ENCODE measurements at places on chromosomes 5 and 9. TPM values are rescaled to one million over a fixed set of nuclear protein-coding genes. Genes with fewer than 3 reads are reported as not detected.
A peak's percentile ranks its signal among the peaks of the same experiment; 100 is the strongest.

DNA sequence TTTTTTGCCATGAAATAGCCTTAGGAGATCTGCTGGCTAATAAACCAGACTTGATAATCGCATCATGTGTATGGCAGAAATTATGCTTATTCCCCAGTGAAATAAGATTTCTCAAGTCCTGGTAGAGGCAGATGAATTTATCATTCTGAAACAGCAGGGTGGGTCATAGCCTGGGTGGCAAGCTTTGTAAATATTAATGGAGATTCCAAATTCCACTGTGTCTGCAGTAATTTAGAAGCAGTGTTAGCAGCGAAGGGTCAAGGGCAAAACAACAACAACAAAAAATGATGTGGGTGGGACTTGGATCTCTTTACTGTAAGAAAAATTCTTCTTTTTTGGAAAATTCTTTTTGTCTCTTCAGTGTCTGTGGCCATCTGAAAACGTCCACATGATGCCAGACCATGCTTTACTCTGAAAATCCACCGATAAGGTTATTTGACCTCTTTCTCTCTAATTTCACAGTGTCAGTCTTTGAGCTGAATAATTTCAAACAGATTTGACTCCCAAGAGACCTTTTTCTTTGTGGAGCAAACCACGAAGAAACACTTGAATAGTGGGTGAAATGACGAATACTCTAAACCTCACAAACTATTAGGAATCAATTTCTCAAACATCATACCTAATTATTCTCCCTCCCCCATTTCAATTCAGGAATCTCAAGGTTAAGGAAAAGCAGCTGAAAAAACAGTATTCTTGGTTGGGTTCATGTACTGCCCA is 106.0 kb upstream of the RPS23 start:
- DNase-seq: no peak

Gene PCDHA12
- 0.07 TPM for polyA plus RNA-seq

- DNase-seq: no peak
Measured at GRCh38 chr5:134594797-134595457, 37.7 kb downstream of the SAR1B start.

DNA sequence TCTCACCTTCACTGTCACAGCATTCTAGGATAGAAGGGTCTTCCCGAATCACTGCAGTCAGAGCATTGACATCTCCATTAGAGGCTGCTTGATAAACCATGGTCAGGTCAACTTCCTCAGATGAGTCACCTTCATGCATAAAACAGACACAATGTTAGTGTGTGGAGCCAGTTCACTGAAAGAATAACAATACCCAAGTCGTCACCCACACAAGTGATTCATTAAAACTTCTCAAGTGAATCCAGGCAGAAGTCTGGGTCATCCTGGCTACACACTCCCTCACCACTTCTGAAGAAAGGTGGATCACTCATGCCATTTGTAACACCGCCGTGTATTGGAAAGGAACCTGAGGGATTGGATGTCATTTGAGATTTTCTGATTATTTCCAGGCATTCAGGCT is 49.6 kb downstream of the ANKRD55 start:
- peak; percentile 84 for DNase-seq

DNA sequence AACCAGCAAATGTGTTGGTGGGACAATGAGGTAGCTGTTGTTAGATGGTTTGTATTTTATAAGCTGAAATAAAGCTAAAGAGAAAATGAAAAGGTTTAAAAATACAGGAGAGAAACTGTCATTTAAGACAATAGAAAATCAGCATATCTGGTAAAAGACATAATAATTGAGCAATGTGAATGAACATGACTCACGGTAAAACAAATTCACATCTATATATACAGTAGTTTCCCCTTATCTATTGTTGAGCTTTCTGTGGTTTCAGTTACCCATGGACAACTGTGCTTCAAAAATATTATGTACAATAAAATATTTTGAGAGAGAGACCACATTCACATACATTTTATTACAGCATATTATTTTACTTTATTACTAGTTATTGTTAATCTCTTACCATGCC is 1649.8 kb downstream of the EFNA5 start:
- no peak for DNase-seq

- DNase-seq: no peak
Measured at GRCh38 chr5:141322261-141322660, 1.7 kb upstream of the TAF7 start.

DNA sequence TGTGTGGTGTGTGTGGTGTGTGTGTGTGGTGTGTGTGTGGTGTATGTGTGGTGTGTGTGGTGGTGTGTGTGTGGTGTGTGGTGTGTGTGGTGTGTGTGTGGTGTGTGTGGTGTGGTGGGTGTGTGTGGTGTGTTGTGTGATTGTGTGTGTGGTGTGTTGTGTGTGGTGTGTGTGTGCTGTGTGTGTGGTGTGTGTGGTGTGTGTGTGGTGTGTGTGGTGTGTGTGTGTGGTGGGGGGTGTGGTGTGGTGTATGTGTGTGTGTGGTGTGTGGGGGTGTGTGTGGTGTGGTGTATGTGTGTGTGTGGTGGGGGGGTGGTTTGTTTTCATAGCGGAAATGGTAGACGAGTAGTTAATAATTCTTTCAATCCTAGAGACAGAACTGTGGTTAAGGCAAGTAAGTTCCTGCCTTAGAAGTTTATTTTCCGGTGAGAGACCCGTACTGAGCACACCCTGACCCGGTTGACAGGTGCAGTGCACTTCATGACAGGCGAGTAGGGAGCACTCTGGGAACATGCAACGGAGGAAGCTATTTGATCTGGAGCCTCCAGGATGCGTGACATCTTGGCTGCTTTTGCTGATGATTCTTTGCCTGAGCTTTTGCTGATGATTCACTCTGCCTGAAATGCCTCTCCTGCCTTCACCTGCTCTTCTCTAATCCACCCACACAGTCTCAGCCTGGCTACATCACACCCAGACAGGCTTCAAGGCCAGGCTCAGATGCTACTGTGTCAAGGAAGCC is 21.7 kb upstream of the FAT2 start:
- DNase-seq: peak; percentile 99

DNA sequence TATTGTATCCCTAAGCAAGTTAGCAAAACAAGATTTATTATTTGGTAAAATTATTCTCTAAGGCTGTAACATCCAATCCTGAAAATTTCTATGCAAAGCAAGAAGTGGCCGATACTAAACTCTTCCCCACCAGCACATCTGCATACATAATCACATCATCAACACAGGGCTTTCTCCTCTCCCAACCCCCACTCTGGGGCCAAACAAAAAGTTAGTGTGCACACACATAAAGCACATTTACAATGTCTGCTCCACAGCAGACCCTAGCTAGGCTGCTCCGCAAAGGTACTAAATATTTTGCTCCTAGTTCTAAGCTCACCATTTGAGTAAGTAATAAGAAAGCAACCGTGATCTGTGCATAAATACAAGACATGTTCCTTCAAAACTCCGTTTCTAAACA is 3.6 kb downstream of the RNF130 start:
- no peak for DNase-seq

Gene PTRH1
- 51.1 TPM for polyA plus RNA-seq

GRCh38 chr9:110887276-110887675 is 151.0 kb downstream of the LPAR1 start:
- DNase-seq: no peak

DNA sequence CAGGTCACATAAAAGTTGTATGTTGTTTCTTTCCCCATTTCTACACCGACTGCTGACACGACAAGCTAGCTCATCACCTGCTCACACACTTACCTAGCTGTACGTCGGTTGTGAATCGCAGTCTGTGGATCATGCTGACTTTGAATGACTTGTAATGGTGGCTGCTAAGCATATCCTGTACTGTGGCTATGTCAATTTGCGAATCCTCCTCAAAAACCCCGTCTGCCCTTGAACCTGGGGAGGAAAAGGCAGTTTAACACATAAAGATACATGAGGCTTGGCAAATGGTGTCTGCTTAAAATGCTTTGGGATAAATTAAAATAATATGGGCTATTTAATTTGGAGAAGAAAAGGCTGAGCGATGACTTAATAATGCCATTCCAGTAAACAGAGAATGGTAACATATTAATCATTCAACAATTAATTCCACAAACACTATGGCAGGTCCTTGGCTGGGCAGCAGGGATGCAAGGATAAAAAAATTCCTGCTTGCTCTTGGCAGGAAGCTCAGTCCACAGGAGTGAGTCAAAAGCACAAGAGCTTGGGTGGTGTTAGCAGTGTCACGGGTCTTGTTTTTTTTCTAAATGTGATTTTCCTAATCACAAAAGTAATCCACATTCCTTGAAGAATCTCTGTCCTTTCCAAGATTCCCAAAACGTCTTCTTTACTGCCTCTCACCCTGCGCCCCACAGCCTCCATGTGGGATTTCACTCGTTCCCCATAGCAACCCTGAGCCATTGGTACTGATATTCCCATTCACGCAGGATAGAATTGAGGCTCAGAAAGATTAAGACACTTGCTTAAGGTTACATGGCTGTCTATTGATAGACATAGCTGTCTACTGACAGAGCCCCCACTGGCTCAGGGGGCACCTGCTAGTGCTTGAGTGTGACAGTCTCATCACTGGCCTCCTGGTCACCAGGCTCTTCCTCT is 222.4 kb downstream of the MAPKAP1 start:
- DNase-seq: peak; percentile 26

DNA sequence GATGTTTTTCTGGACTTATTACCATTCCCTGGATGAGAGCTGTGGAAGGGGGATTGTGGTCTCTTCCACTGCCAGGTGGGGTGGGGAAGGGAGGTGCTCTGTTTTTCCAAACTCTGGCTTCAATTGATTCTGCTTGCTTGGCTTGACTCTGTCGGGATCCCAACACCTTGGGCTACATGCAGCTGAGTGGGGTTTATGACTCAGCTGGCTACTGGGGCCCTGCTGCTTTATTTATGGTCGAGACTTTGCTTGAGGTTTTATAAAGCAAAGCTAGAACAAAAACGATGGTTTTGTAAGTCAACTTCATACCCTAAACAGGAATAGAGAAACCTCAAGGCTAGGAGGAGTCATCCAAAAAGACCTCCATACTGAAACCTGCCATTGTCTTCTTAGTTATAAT is 76.3 kb downstream of the AOPEP start:
- peak; percentile 57 for DNase-seq

Gene DND1
- 0.57 TPM for polyA plus RNA-seq

DNA sequence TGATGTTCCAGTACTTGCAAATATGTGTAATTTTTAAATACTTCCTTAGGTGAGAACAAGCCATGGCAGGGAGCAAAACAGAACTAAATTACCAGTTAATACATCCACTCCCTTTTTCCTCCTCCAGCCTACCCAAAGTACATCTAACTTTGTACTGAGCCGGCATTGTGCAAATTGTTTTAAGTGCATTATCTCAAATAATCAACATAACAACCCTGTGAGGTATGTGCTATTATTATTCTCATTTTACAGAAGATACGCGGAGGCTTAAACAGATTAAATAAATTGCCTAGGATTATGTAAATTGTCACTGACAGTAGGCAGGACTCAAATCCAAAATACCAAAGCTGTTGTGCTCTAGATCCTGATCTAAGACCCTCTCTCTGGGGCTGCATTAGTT is 55.5 kb upstream of the KLF4 start:
- no peak for DNase-seq

GRCh38 chr5:147836439-147836838 is 5.0 kb upstream of the SPINK1 start:
- DNase-seq: no peak

Gene FCN2
- polyA plus RNA-seq: not detected

Gene INSYN2B
- 0.13 TPM for polyA plus RNA-seq

Gene HTR1A
- not detected for polyA plus RNA-seq

DNA sequence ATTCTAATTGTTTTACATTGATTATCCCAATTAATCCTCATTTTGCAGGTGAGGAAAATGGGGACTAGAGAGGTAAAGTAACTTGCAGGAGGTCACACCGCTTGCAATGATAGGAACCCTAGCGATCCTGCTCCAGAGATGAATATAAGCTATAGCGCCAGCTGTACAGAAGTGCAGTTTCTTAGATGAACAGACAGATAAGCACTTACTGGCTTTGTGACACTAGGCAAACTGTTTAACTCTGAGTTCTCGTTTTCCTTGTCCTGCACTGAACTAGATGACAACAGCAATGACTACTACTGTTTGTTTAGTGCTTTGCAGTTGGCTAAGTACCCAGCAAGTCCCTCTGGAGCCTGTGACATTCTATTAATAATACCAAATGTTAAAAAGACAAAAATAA is 11.1 kb downstream of the LHX6 start:
- no peak for DNase-seq

DNA sequence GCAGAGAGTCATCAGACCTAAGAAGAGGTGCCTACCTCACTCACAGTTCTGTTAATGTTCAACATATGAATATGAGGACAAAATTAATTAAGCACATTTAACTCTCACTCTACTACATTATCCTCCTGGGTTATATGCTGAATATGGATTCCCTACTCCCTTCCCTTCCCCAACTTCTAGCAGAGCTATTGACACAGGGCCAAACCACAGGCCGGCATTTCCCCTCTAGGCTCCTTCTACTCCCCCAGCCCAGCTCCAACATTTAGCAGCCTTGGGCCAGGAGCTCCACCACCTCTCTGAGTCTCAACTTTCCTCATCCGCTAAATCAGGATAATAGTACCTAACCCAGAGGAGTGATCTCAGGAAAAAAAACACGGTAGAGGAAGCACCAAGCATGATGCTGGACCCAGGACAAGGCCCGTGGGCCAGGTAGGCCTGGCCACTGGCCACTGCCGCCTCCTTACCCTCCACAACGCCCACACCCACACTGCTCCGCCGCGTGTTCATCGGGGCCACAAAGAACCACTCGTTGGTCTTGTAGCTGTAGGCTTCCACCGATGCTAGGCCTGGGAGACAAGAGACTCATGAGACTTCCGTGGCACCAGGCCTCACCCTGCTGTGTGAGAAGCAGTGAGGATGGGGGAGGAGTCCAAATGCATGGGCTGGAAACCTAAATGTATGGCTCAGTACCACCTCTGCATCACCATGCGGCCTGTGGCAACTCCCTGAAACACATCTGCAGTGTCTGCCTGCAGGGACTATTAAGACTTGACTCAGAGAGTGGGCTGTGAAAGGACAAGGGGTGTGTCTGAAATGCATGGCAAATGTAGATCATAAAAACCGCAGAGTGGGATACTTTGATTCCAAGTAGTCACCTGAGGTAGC is 98.8 kb downstream of the KLHL3 start:
- DNase-seq: no peak

Data from foreskin keratinocyte (primary cell).